ENCODE measurements at places on chromosomes 7 and 10.

GRCh38 chr7:157001920-157002818, 8.3 kb downstream of the MNX1 start:
- no peak for DNase-seq

- DNase-seq, result no peak
Measured at GRCh38 chr7:93973134-93973533, 31.0 kb downstream of the BET1 start.

DNA sequence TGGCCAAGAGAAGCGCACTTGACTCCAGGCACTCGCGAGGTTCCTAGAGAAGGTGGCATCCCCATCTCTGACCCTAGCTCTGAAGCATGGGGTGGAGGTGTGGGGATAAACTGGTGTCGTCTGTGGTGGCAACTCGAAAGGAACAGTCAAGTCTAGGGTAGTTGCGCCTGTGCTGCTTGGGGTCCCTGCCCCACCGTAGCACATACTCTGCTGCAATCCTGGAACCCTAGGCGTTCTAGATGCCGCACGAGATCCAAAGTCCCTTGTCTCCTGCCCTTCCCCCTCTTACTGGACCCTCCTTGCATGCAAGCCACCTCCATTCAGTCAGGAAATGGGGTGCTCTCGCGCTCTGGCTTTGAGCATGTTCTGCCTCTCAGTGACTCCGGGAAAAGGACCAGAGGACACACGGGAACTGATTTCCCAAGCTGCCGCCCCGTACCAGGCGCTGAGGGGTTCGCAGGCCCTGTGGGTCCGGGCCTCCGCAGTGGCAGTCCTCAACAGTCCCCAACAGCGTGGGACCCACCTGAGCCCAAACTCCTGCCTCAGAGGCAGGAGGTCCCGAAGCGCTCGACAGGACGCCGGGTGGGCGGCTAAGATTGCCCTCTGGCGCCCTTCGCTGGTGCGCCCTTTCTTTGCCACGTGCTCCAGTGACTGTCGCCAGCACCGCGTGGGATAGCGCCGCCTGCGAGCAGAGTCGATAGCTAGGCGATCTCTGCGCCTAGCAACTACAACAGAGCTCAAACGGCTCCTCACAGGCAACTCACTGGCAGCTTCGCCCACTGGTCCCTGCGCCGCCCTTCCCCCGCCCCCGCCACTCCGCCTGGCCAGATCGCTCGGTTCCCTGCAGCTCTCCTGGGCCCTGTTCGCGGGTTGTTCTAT, 452.0 kb downstream of the REEP3 start:
- DNase-seq, result no peak

GRCh38 chr7:50332241-50333165, 28.0 kb downstream of the IKZF1 start:
- no peak for DNase-seq

- no peak for DNase-seq
Measured at GRCh38 chr7:132906193-132906835, 175.6 kb downstream of the CHCHD3 start.

GRCh38 chr7:43653466-43653865, 70.6 kb downstream of the STK17A start:
- no peak for DNase-seq

GRCh38 chr10:44947371-44948152, 12.0 kb upstream of the RASSF4 start:
- DNase-seq, result no peak

GRCh38 chr7:270351-270983, 19.5 kb upstream of the FOXL3 start:
- DNase-seq, result no peak

DNA sequence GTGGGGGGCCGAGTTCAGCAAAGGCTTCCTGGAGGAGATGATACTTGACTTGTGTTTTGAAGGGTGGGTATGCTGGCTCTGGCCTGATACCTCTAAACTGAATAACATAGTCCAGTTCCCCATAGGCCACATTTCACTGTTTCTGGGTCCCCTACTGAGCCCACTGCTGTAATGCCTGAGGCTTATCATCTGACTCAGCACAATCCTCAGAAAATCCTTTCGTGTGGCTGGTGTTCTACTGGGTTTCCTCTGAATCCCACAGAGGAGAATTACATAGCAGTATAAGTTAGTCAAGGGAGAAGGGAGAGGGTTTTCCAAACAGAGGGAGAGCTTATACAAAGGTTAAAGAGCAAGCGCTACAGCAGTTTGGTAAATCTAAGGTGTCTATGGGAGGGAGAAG, 2.8 kb upstream of the R3HCC1L start:
- no peak for DNase-seq

DNA sequence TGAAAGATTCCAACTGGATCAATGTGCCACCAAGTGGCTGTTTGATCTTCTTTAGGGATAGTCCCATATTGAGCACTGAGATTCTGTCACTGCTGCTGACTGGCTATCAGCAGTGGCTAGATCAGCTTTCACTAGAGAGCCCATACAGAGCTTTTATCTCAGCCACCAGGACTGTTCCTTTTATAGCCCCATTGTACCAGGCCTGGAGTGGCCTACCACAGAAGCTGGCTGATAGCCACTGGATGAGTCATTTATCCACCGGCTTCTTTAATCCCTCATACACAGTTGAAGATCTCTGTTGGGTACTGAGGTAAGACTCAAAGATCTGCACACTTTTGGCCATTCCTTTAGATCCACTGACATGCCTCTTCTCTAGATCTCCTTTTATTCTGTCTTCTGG, 1101.1 kb downstream of the SORCS3 start:
- no peak for DNase-seq

- no peak for DNase-seq
Measured at GRCh38 chr7:50330696-50331095, 26.2 kb downstream of the IKZF1 start.

GRCh38 chr7:54728411-54728810, 30.6 kb downstream of the SEC61G start:
- no peak for DNase-seq

- DNase-seq, result no peak
Measured at GRCh38 chr10:85510682-85511081, 855.9 kb downstream of the GRID1 start.

- no peak for DNase-seq
Measured at GRCh38 chr7:75048435-75049379, 24.9 kb downstream of the RCC1L start.

DNA sequence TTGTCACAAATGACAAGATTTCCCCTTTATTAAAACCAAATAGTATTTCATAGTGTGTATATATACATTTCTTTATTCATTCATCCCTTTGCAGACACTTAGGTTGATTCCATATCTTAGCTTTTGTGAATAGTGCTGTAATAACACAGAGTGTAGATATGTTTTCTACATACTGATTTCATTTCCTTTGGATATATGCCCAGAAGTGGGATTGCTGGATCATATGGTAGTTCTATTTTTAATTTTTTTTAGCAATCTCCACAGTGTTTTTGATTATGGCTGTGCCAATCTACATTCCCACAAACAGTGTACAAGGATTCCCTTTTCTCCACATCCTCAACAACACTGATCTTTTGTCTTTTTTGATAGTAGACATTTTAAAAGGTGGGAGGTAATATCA, 46.4 kb downstream of the CSTF2T start:
- DNase-seq, result no peak

GRCh38 chr10:67977251-67977650, 92.8 kb downstream of the SIRT1 start:
- DNase-seq, result no peak

DNA sequence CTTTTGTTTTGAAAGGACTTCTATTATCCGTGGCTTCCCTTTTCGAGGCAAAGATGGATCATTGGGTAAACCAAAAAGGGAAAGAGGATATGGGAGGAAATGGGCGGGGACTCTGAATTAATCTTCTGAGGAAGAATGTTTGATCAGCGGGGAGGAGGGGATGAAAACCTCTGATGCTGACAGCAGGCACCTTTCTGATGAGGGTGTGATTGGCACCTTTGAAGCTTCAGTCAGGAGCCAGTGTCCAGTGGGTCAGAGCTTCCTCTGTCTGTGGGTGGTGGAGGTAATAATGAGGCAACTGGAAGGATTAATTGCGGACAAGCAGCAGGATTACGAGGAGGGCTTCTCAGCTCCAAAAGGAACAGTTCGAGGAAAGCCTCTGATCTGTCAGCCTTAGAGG, 877.6 kb downstream of the LRMDA start:
- no peak for DNase-seq

DNA sequence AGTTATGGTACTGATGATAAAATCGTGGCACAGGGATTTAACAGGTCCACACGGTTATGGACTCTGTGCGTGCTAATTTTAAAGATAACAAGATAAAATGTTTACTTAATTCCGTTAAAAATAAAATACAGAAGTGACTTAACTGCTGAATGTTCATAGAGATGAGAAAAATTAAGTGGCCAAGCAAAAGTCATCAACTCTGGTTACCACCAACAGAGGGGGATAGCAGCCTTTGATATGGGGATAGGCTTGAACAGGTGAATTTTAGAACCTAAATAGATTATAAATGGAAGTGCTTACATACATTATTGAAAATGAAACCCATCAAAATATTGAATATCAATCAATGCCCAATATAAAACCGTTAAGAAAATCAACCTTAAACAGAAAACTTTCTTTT, 245.0 kb downstream of the WDR37 start:
- no peak for DNase-seq

- no peak for DNase-seq
Measured at GRCh38 chr10:117159390-117159789, 21.3 kb upstream of the VAX1 start.

- DNase-seq, result no peak
Measured at GRCh38 chr7:17786314-17786852, 153.9 kb downstream of the SNX13 start.

- DNase-seq, result no peak
Measured at GRCh38 chr10:43978091-43978490, 329.4 kb upstream of the ZNF32 start.

DNA sequence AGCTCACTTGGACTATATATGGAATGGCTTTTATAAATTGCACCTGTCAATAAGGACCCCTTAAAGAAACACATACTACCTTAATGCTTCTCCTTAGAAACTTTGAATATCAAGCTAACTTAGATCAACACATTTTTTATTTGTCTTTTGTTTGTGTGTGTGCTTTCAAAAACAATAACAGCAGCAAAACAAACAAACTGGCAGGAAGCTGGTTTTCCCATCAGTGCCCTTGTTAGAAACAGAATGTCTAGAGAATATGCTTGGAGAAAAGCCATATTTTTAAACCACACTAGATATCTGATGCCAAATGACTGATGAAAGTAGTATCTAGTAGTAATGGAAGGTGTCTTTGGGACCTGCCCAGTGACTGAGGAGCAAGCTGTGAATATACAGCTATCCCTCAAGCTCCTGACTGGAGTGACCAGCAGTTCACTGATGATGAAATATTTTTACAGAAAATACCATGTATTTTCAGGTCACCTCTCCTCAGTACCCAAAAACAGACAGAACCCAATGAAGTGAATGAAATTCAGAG, 1.0 kb downstream of the PDE1C start:
- DNase-seq, result no peak

DNA sequence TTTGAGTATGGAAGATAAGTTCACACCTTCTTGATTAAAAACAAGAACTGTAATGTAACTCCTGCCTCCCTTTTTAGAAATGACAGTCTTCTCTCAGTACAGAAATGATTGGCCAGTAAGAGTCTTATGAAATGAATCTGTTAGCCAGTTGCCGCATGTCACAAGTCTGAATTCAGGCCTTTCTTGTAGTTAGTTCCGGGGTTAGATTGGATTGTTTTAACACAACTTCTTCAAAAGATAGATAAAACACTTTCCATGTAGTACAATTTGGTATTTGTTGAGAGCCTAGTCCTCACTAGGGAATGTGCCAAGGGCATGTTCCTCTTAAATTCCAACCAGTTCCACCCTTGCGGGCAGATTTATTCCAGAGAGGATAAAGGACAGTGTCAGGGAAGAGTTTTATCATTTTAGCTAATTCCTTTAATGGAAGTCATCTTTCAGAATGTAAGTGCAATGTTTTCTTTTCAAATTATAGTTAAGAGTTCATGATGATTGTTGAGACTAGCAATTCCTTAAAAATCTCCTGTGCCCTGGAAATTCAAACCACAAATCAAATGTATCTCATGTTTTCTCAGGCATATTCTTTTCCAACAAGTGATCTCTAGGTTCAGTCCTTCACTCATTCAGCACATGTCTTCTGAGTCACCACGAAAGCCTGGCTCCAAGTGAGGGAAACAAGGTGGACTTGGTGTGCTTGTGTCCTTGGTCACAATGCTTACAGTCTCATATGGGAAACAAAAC, 4.1 kb downstream of the FHIP2A start:
- DNase-seq, result no peak

DNA sequence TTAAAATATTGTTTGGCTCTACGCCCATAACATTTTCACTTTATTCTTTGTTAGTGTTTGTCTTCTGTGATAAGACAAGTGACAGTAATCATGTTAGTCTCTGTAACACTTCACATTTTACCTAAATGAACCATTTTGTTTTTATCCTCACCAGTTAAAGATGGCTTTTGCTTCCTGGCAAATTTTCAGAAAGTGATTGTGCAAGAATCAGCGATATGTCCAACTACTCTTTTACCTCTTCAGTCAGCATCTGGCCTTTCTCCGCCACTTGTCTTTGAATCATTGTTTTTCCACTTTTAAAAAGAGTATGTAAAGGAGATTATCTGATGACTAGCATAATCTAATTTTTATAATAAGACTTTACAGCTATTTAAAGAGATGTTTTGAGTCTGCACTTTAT, 3.5 kb downstream of the DGKB start:
- no peak for DNase-seq

- DNase-seq, result no peak
Measured at GRCh38 chr10:77686650-77687417, 49.2 kb upstream of the KCNMA1 start.

DNA sequence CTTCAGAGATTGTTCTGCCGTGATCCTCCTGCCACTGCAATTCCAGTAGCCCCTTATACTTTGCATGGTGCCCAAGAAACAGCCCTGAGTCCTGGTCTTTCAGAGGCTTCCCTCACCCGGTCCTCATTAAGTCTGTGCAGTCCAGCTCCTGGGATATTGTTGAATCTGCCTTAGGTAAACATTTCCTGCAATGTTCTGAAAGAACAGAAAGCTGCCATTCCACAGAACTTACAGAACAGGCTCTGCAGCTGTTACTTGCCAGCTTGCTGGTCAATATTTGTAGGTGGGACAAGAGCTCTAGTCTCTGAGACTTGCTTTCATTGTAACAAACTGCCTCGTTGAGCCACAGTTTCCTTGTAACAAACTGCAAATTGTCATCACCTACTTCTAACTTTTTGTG, 115.0 kb upstream of the KIF5B start:
- no peak for DNase-seq

- DNase-seq, result no peak
Measured at GRCh38 chr10:77285529-77286182, 352.0 kb downstream of the KCNMA1 start.

GRCh38 chr10:45229823-45230222, 85.6 kb downstream of the OR13A1 start:
- no peak for DNase-seq

Measured in stimulated activated CD8-positive, alpha-beta memory T cell treated with anti-CD3 and anti-CD28 coated beads, Interleukin-4, amount 100 ng/mL, for 1 hour (primary cell).